Kidney epithelial cell (primary cell): ENCODE measurements at places on chromosomes 13 and 19.

- DNase-seq: no peak
Observed at GRCh38 chr13:46881621-46882020, 15.2 kb downstream of the HTR2A start.

GRCh38 chr19:16436780-16437332 lies 34.9 kb downstream of the EPS15L1 start:
- DNase-seq: no peak

- DNase-seq: no peak
Observed at GRCh38 chr19:38049105-38049649, 142.2 kb downstream of the SIPA1L3 start.

GRCh38 chr19:46954993-46955812 lies 64.4 kb upstream of the NPAS1 start:
- no peak for DNase-seq
